ENCODE measurements at places on chromosomes 1 and 21. TPM values are rescaled to one million over a fixed set of nuclear protein-coding genes. Genes with fewer than 3 reads are reported as not detected.

- DNase-seq: no peak
- no peak overlapping the region for H3K27ac ChIP-seq
- H3K36me3 ChIP-seq: no peaks in the 10 kb centered on the region
- H3K27me3 ChIP-seq: peaks cover 4% of the 10 kb centered on the region
- peaks cover 13% of the 10 kb centered on the region for H3K4me1 ChIP-seq
- no peak overlapping the region for H3K4me3 ChIP-seq
These were observed 5.4 kb upstream of the HES5 start for GRCh38 chr1:2535455-2535854.

GRCh38 chr1:4531842-4532241 is 122.6 kb upstream of the AJAP1 start:
- H3K4me1 ChIP-seq: no peaks in the 10 kb centered on the region
- H3K36me3 ChIP-seq: no peaks in the 10 kb centered on the region
- no peak for DNase-seq

GRCh38 chr21:38352536-38353219 is 95.9 kb downstream of the KCNJ15 start:
- H3K4me3 ChIP-seq: no peak overlapping the region
- no peaks in the 10 kb centered on the region for H3K27me3 ChIP-seq
- no peak overlapping the region for H3K27ac ChIP-seq
- H3K36me3 ChIP-seq: no peaks in the 10 kb centered on the region

DNA sequence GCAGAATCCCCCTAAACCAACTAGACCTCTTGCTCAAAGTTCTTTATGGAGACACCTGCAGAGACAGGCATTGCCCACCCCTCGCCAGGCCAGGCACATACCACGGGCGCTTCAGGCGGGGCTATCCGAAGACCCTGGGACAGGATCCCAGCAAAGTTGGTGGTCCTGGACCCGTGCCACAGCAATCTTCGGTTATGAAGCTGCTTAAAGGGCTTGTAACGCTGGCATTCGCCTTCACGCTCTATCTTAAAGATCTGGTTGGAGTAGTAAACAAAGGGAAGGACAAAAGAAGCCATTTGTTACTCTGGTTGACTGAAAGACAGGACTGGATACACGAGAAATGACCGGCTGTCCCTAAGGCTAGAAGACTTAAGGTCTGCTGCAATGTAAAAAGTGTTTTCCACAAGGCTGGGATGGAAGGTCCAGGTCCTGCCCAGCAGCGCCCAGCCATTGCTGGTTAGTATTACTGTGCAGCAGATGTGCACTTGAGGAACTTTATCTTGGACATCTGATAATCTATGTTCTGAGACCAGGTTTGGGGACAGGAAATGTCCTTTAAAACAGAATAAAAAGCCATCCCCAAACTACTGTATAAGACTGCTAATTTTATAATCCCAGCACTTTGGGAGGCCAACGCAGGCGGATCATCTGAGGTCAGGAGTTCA is 42.9 kb downstream of the PARP1 start:
- peaks cover 16% of the 10 kb centered on the region for H3K36me3 ChIP-seq
- no peak overlapping the region for H3K27ac ChIP-seq
- no peaks in the 10 kb centered on the region for H3K4me1 ChIP-seq
- no peaks in the 10 kb centered on the region for H3K27me3 ChIP-seq
- DNase-seq: no peak
- no peak overlapping the region for H3K4me3 ChIP-seq

- no peak for DNase-seq
- no peak overlapping the region for H3K4me3 ChIP-seq
- H3K27ac ChIP-seq: no peak overlapping the region
- no peaks in the 10 kb centered on the region for H3K36me3 ChIP-seq
- H3K4me1 ChIP-seq: no peaks in the 10 kb centered on the region
These were observed 6.9 kb downstream of the PLA2G2D start for GRCh38 chr1:20112279-20113000.

DNA sequence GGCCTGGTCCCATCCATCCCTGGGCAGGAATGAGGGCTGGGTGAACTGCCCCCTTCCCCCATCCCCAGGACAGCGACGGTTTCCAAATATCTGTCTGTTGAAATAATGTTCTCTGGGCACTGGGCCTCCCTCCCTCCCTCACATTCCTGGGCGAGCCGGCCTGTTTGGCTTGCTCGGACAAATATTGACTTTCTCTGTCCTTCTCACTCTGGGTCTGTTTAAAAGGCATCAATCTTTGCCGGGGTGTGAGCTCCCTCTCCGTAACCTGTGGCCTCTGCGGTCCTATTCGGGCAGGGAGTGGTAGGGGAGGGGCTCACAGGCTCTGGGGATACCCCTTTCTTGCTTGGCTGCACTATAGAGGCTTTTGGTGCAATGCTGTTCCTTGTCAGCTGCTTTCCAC is 40.2 kb downstream of the FOXD2 start:
- no peaks in the 10 kb centered on the region for H3K4me1 ChIP-seq
- no peak overlapping the region for H3K27ac ChIP-seq
- no peaks in the 10 kb centered on the region for H3K27me3 ChIP-seq
- H3K36me3 ChIP-seq: no peaks in the 10 kb centered on the region
- peak; percentile 48 for DNase-seq
- no peak overlapping the region for H3K4me3 ChIP-seq

- no peaks in the 10 kb centered on the region for H3K27me3 ChIP-seq
- H3K36me3 ChIP-seq: no peaks in the 10 kb centered on the region
- no peak overlapping the region for H3K4me3 ChIP-seq
- no peaks in the 10 kb centered on the region for H3K4me1 ChIP-seq
These were observed 100.1 kb upstream of the S1PR1 start for GRCh38 chr1:101136739-101137138.

The LIN28A gene
- total RNA-seq: not detected

The CLDN14 gene
- total RNA-seq: not detected

The TCP10L gene
- total RNA-seq: 0.66 TPM

The TGFB2 gene
- total RNA-seq: 10.2 TPM
